ENCODE measurements at places on chromosomes 3 and 15.

- peak; percentile 73 for DNase-seq
These were observed at the start of gene CFAP161 for GRCh38 chr15:81133782-81134461. Gene CFAP161, plus strand, starts transcription at chr15:81134270. Its CDS starts 60 bp downstream, at chr15:81134330.

GRCh38 chr3:43185983-43186314 is 80.1 kb upstream of the POMGNT2 start:
- no peak for DNase-seq

DNA sequence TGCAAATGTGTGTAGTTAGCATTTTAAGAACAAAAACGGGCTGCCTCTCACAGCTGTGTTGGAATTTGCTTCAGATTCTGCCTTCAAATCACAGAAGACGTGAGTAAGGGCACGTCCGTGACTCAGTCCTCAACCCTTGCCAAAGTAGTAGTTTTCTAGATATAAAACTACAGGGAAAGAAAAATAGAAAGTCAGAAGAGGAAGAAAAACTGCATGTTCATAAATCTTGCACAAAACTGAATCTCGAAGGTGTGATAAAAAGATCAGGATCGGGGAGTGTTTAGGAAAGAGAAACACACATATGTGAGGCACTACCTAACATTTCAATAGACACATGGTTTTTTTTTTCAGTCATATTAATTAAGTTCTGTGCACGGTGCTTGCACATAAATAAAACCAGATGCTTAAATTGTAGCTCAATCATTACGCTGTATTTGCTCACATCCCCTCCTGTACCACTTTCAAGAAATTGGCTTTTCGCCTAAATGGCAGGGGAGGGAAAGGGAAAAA is 71.7 kb downstream of the P3H2 start:
- no peak for DNase-seq

GRCh38 chr3:51879937-51880336 is 4.5 kb upstream of the IQCF5 start:
- DNase-seq: no peak

- no peak for DNase-seq
These were observed 153.8 kb downstream of the MTHFS start for GRCh38 chr15:79743032-79743431.

Data from C1 segment of cervical spinal cord (tissue), 14 donors.